ENCODE measurements at places on chromosomes 7 and 10. TPM values are rescaled to one million over a fixed set of nuclear protein-coding genes. Genes with fewer than 3 reads are reported as not detected.

The GSAP gene
- total RNA-seq = 0.74 TPM

The EBF3 gene
- 3.1 TPM for total RNA-seq

The MYOZ1 gene
- not detected for total RNA-seq

The METTL27 gene
- not detected for total RNA-seq

Measured in MG63 (cell line).